ENCODE measurements at places on chromosomes 12 and 14.
A peak's percentile ranks its signal among the peaks of the same experiment; 100 is the strongest.

DNA sequence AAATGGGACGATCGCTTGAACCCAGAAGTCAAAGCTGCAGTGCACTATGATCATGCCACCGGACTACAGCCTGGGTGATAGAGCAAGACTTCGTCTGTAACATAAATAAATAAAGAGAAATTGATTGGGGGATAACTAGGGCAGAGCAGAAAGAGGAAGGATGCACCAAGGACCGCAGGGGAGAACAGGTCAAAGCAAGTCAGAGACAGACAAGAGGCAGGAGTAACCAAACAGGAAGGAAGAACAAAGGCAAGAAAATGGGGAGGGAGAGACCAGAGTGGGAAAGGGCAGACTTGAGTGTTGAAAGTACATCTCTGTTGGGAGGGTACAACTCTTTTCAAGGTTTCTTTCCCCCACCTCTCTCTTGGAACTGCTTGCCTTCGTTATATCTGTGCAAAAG is 50.8 kb upstream of the ELK3 start:
- H3K27ac ChIP-seq = no peak overlapping the region
- H3K27me3 ChIP-seq = no peaks in the 10 kb centered on the region
- no peak for ATAC-seq
- H3K36me3 ChIP-seq = no peaks in the 10 kb centered on the region
- no peaks in the 10 kb centered on the region for H3K4me1 ChIP-seq

DNA sequence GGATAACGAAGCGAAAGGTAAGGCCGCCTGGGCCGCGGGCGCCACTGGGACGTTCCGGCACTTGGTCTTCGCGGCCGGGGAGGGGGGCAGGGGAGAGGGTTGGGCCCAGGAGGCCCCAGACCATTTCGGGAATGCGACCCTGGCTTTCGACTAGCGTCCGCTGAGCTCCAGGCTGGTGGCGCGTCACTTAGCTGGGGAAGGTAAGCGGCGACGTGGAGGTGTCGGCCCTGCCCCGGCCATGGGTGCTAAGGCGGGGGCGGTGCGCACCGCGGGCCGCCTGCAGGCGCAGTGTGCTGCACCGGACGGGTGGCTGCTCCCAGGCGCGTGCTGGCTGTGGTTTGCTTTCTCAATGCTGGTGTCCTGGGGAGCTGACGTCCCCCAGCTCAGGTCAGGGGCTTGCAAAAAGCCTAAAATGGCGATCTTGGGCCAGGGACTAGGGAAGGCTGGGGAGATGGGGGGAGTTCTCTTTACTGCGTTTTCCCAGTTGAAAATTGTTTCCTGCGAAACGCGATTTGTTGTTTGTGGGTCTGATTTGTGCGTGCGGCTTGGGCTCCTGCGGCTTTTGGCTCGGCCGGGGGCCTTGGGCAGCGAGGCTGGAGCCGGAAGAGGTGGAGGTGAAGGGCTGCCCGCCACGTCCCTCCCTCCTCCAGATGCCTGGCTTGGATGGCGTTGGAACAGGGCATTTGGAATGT is 1.2 kb downstream of the HOXC10 start:
- H3K27ac ChIP-seq = no peak overlapping the region
- no peaks in the 10 kb centered on the region for H3K4me1 ChIP-seq
- peaks cover 100% of the 10 kb centered on the region for H3K27me3 ChIP-seq
- ATAC-seq = no peak
- no peak overlapping the region for H3K4me3 ChIP-seq

GRCh38 chr14:91117960-91118359 is 4.1 kb downstream of the DGLUCY start:
- peaks cover 4% of the 10 kb centered on the region for H3K36me3 ChIP-seq
- H3K27ac ChIP-seq = peak overlapping the region; percentile 90
- ATAC-seq = no peak
- H3K27me3 ChIP-seq = no peaks in the 10 kb centered on the region

- H3K36me3 ChIP-seq = no peaks in the 10 kb centered on the region
- peaks cover 4% of the 10 kb centered on the region for H3K4me1 ChIP-seq
- no peak overlapping the region for H3K27ac ChIP-seq
- peaks cover 49% of the 10 kb centered on the region for H3K27me3 ChIP-seq
Observed at GRCh38 chr12:119994892-119995658, 6.0 kb downstream of the BICDL1 start.

DNA sequence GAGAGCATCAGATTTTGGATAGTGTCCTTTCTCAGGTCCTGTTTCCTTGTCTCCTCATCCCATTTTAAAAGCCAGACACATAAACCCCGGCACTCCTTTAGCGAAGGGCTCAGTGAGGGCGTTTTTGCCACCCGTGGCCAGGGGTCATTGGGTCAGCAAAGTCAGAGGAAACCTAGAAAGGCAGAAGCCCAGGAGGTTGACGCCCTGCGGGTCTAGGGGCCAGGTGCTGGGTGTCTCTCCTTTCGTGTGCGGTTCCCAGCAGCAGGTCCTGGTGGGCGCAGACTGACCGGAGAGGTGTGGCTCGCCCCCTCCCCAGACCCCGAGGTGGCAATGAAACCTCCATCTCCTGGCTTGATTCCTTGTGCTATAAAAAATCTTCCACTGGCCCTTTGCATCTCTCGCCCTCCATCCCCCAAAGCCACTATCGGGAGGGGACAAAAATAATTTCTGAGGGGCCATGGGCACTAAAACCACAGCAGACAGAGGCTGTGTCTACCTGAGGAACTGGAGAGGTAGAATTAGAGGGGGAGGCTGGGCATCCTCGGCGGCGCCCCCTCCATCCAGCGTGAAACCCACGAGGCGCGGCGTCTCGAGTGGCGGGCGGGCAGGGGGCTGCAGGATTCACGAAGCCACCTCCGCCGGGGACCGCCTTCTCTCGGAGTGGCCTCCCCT is 858 bp upstream of the FRMD6 start:
- H3K36me3 ChIP-seq = no peaks in the 10 kb centered on the region
- H3K4me3 ChIP-seq = peak overlapping the region; percentile 85

- peaks cover 12% of the 10 kb centered on the region for H3K27me3 ChIP-seq
- H3K36me3 ChIP-seq = no peaks in the 10 kb centered on the region
- ATAC-seq = no peak
- H3K27ac ChIP-seq = no peak overlapping the region
- no peak overlapping the region for H3K4me3 ChIP-seq
- no peaks in the 10 kb centered on the region for H3K4me1 ChIP-seq
Observed at GRCh38 chr12:56872366-56872765, 61.8 kb downstream of the SDR9C7 start.

- no peak for ATAC-seq
- H3K4me3 ChIP-seq = no peak overlapping the region
- no peaks in the 10 kb centered on the region for H3K27me3 ChIP-seq
Observed at GRCh38 chr14:63288853-63289252, 29.9 kb downstream of the GPHB5 start.

GRCh38 chr12:122845041-122845864 is 10.0 kb downstream of the HIP1R start:
- H3K27me3 ChIP-seq = no peaks in the 10 kb centered on the region
- no peaks in the 10 kb centered on the region for H3K36me3 ChIP-seq
- peaks cover 37% of the 10 kb centered on the region for H3K4me1 ChIP-seq
- no peak for ATAC-seq
- peak overlapping the region; percentile 42 for H3K27ac ChIP-seq

DNA sequence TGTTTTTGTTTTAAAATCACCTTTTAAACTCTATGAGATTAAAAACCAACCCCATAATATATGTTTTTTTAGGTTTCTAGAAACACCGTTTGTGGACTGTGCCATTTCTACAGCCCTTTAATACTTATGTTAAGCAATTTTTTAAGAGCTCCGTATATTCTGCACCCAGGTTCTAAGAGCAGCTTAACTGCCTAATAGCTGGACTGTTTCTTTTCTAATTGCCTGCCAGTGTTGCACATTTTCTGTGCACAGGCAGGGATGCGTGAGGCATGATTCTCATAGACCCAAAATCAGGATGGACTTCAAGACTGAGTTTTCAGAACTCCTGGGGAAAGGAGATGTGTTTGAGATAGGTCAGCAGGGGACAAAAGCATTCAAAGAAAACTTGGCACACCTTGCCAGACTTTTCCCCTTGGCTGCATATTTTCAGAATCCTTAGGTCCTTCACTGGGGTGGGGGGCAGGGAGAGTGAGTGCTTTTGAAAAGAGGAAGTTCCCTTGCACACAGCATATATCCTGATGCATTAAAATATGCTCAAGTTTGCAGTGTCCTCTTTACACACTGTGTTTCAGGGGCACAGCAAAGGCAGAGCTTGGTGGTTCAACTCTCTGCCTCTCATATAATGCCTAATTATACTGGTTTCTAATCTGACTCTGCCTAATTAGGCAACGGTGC is 27.9 kb downstream of the TMEM30B start:
- no peak for ATAC-seq
- H3K36me3 ChIP-seq = no peaks in the 10 kb centered on the region
- no peak overlapping the region for H3K27ac ChIP-seq
- H3K27me3 ChIP-seq = peaks cover 7% of the 10 kb centered on the region

DNA sequence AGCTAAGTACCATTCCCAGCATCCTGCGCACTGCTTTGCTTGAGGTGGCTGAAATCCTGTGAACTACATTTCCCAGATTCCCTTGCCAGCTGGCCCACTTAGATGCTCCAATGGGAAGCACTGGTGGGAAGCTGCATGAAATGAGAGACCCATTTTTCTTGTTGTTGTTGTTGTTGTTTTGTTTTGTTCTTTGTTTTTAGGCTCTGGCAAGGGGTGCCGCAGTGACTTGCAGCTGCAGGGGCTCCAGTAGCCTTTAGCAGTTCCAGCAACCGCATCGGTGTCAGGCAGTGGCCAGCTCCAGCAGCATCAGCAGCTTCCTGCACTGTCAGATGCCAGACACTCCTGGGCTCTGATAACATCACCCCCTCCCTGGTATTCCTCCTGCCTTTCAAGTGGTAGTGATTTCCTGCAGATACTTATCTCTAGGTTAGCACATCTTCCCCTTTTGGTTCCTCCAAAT is 8.8 kb upstream of the EGLN3 start:
- H3K36me3 ChIP-seq = no peaks in the 10 kb centered on the region
- no peaks in the 10 kb centered on the region for H3K27me3 ChIP-seq
- no peak overlapping the region for H3K4me3 ChIP-seq

- ATAC-seq = no peak
- H3K27ac ChIP-seq = no peak overlapping the region
- H3K27me3 ChIP-seq = no peaks in the 10 kb centered on the region
- H3K36me3 ChIP-seq = no peaks in the 10 kb centered on the region
Observed at GRCh38 chr12:26034371-26035142, 76.1 kb downstream of the RASSF8 start.

DNA sequence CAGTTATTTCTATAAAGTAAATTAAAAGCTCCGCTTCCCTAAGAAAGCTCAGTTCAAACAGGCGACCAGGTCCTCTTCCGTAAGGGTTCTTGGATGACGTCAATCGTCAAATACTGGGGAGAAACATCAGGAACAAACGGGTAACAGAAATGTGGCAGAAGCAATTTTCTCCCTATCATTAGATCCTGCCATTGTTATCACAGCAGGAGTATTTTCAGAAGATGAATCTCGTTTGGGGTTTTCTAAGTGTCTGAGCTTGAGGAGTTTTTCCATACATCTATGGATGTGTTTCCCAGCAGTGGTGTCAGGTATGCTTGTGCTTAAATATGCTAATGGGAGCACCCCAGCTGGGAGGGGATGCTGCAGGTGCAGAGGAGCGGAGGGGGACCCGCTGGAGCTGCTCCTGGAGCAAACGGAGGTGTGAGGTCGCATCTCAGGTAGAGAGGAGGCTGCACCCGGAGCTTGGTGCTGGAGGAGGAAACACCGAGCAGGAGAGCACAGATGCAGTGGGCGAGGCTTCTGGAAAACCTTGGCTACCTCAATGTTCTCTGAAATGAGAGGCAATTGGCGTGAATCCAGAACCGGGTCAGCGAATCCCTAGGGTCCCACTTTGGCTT is 795.5 kb downstream of the AACS start:
- no peak overlapping the region for H3K27ac ChIP-seq
- no peak overlapping the region for H3K4me3 ChIP-seq
- H3K4me1 ChIP-seq = no peaks in the 10 kb centered on the region
- H3K36me3 ChIP-seq = no peaks in the 10 kb centered on the region
- no peak for ATAC-seq
- H3K27me3 ChIP-seq = peaks cover 9% of the 10 kb centered on the region

DNA sequence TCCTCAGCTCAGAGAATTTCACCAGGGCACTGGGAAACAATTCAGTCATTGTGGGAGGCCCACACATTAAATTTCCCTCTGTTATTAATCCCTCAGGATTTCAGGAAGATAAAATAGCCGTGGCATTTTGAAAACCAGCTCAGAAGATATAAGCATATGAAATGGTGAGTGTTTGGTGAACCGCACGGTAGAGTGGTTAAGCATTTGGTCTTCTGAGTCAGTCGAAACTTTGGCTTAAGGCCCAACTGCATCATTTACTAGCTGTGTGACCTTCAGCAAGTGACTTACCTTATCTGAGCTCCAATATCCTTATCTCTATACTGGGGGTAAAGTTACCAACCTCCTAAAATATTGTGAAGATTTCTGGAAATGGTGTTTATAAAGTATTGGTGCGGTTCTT is 5.2 kb upstream of the VRK1 start:
- no peak overlapping the region for H3K27ac ChIP-seq
- H3K4me1 ChIP-seq = no peaks in the 10 kb centered on the region
- no peaks in the 10 kb centered on the region for H3K36me3 ChIP-seq
- no peak for ATAC-seq
- H3K27me3 ChIP-seq = peaks cover 2% of the 10 kb centered on the region
- no peak overlapping the region for H3K4me3 ChIP-seq

- H3K36me3 ChIP-seq = no peaks in the 10 kb centered on the region
- no peaks in the 10 kb centered on the region for H3K27me3 ChIP-seq
- no peak overlapping the region for H3K27ac ChIP-seq
- H3K4me1 ChIP-seq = no peaks in the 10 kb centered on the region
- H3K4me3 ChIP-seq = no peak overlapping the region
Observed at GRCh38 chr12:21434699-21435098, 2.8 kb upstream of the PYROXD1 start.

DNA sequence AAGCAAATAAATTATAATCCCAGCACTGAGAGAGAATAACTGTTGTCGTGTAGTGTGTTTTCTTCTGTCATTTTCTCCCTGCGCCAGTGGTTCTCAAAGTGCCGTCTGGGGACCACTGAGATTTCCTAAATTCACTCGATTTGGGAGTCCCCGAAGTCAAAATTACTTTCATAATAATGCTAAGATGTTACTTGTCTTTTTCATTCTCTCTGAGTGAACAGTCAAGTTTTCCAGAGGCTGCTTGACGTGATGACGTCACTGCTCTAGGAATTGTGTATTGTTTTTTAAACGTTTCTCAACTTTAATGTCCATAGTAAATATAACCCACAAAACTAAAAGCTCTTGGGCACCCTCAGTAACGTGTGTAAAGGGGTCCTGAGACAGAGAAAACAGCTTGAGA is 796 bp upstream of the POP5 start:
- H3K4me3 ChIP-seq = peak overlapping the region; percentile 88
- no peaks in the 10 kb centered on the region for H3K27me3 ChIP-seq
- H3K27ac ChIP-seq = peak overlapping the region; percentile 83
- no peak for ATAC-seq
- no peaks in the 10 kb centered on the region for H3K36me3 ChIP-seq

- no peaks in the 10 kb centered on the region for H3K4me1 ChIP-seq
- H3K4me3 ChIP-seq = no peak overlapping the region
- H3K27me3 ChIP-seq = no peaks in the 10 kb centered on the region
- H3K27ac ChIP-seq = no peak overlapping the region
- no peaks in the 10 kb centered on the region for H3K36me3 ChIP-seq
Observed at GRCh38 chr12:87988534-87988933, 40.7 kb downstream of the C12orf50 start.

DNA sequence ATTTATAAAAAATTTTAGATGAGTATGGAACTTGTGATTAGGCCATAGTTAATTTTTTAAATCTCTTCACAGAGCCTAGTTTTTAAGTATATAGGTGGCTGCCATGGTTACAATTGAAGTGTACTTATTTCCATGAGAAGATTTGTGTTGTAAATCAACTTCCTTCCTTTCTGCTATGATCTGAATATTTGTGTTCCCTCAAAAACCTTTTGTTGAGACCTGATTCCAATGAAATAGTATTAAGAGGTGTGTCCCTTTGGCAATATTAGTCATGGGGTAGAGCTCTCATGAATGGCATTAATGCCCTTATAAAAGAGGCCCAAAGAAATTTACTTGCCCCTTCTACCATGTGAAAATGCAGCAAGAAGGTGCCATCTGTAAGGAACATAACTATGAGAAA is 28.8 kb downstream of the ETNK1 start:
- H3K27me3 ChIP-seq = no peaks in the 10 kb centered on the region
- no peaks in the 10 kb centered on the region for H3K36me3 ChIP-seq
- no peaks in the 10 kb centered on the region for H3K4me1 ChIP-seq
- no peak overlapping the region for H3K27ac ChIP-seq

Data from gastroesophageal sphincter (tissue), 4 donors.